ENCODE measurements at places on chromosomes 2 and 18.

DNA sequence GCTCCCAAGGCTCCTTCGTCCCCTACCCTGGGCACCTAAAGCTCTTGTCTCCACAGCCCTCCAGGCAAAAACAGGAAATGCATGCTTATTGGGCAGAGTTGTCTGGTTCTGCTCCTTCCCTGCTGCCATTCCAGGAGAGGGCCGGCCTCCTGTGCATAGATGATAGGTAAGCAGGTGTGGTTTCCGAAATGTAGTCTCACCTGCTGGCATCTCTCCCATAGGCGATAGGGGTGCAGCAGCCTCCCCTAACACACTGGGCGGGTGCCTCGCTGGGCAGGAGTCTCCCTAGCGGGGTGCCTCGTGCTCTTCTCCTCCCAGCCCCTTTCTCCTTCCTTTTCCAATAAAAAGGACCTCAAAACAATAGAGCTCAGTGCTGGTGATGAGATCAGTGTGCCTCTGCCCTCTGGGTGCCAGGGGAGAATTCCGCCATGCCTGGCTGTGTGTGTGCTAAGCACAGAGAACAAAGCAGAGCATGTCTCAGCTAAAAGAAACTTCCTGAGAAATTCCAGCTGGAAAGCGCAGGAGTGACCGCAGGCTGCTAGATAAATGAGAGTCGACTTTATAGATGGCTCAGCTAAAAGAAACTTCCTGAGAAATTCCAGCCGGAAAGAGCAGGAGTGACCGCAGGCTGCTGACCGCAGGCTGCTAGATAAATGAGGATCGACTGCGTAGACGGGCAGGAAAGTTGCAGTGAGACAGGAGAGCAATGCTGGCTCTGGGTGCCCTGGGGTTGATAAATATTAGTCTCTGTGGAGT is 11.3 kb upstream of the PXDN start:
- no peak for DNase-seq

- no peak for DNase-seq
These were observed 3.4 kb upstream of the PLCL1 start for GRCh38 chr2:197801033-197801432.

GRCh38 chr2:239954166-239955086 is 70.7 kb downstream of the NDUFA10 start:
- DNase-seq, result no peak

DNA sequence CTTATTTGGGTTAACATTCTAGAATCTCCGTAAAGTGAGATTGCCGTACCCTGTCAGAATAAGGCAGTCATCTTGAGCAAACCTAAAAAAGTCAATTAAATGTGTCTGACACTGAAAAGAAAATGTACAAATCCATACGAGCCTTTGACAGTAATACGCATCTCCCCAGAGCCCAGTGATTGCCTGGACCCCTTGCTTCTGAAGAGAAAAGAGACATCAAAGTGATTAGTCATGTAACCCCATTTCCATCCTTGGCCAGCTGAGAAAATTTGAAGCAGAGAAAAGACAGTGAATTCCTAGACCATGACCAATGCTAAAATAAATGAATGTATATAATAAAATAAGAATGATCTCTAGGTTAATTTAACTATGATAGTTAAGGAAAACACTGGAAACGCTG is 1499.4 kb downstream of the SUCLG1 start:
- no peak for DNase-seq

GRCh38 chr2:128384956-128385355 is 66.3 kb upstream of the HS6ST1 start:
- DNase-seq, result no peak

Measured in activated CD4-positive, alpha-beta memory T cell treated with anti-CD3 and anti-CD28 coated beads for 36 hours (primary cell).